ENCODE measurements at places on chromosomes 3 and 15.

GRCh38 chr3:191499307-191500080 is 38.5 kb downstream of the PYDC2 start:
- DNase-seq = no peak

GRCh38 chr3:17967111-17967510 is 224.7 kb upstream of the TBC1D5 start:
- no peak for DNase-seq

DNA sequence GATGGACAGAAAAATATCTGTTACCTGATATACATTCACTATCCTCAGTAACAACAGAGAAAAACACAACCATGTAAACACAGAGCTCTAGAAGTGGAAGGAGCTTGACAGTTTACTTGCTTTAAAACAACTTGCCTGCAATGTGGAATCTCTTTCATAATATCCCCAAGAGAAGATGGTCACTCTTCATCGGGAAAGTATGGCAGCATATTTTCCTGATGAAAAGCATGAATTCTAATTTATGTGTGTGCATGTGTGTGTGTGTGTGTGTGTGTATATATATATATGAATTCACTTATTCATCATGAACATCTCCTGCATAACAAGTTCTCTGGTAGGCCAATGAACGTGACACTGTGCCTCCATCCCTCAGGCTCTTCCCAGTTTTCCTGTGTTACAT is 81.2 kb downstream of the EFL1 start:
- DNase-seq = no peak

GRCh38 chr15:30985081-30985531 is 6.3 kb downstream of the MTMR10 start:
- no peak for DNase-seq

GRCh38 chr15:93221759-93222158 is 132.7 kb upstream of the RGMA start:
- no peak for DNase-seq

GRCh38 chr15:85689729-85690128 is 105.0 kb downstream of the KLHL25 start:
- peak; percentile 38 for DNase-seq

GRCh38 chr3:153315781-153316180 is 153.8 kb downstream of the RAP2B start:
- no peak for DNase-seq

GRCh38 chr3:119637679-119638477 is 22.5 kb downstream of the POPDC2 start:
- no peak for DNase-seq

DNA sequence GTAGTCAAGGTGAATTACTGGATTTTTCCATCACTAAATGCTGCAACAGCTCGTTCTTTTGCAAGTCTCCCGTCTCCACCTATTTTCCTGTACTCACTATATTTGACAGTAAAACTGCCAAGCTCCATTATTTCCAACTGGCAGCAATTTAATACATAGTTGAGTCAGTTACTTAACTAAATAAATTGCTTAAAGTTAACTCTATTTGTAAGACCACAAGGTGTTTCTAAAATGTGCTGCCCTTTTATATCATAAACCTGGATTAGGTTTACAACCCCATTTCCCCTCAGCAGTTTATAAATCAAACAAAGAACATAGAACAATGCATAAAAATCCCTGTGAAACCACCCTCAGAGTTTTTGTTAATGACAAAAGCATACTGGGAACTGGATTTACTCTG is 211.4 kb upstream of the DPH6 start:
- DNase-seq = no peak

GRCh38 chr3:78880603-78881461 is 887.0 kb downstream of the ROBO1 start:
- DNase-seq = no peak

DNA sequence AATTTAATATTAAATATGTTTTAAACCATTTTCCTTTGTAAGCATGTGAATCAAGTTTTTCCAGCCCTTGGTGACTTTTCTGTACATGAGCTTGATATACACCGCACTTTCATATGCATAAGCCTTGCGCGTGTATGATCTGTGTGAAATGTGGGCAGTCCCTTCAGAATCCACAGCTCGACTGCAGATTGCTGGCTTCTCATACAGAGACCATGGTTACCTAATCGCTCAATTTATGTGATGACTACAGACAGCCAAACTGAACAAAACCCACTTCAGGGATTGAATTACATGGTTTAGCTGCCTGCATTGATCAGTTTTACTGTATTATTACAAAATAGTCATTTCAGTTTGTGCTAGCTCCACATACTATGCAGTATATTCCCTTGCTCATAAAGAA is 212.3 kb upstream of the NECTIN3 start:
- no peak for DNase-seq

DNA sequence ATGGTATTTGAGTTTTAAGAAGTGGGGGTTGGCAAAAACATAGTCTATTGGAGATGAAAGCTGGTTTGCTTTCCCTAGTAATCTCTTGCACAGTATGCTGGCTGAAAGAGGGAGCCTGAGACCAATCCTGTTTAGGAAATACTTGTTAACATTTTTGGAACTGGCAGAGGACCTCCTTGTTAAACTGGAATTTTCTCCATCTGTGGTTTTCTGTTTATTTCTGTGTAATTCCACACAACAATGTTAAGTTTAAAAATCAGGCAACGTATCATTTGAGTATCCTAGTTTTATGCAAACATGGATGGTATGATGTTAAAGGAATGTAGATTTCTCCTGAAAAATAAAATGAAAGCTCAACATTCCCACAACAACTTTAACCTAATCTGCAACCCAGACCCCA is 536.0 kb upstream of the TBL1XR1 start:
- no peak for DNase-seq

DNA sequence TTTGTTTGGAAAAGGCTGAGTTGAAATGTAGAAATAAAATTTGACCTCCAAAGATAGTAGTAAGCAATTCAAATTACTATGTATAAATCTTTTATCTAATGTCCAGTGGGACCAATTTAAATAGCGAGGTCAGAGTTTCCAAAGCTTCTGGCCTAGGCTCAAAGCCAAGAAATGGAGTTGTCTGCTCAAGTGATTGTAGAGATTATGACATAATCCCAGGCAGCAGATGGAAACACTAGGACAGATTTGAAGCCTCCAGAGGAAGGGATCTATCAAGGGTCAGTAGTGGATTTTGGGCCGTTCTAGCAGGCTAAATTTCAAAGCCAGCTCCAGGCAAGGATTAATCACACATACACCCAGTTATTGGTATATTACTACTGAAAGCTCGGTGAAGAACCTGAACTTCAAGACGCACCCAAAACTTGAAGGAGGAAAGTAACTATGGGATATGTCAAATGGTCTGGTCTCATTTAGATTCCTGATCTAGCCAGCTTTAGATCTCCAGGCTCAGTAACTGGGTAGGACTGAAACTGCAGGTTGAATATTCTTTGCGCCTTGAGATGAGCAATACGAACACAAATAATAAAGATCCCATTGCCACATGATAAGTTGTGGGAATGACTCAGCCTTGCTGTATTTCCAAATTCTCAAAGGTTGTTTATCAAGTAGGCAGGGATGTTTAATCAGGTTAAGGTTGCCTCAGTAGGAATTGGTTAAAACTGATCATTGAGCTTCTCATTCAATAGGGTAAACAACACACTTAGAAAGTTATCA is 30.9 kb upstream of the ARRDC4 start:
- no peak for DNase-seq

DNA sequence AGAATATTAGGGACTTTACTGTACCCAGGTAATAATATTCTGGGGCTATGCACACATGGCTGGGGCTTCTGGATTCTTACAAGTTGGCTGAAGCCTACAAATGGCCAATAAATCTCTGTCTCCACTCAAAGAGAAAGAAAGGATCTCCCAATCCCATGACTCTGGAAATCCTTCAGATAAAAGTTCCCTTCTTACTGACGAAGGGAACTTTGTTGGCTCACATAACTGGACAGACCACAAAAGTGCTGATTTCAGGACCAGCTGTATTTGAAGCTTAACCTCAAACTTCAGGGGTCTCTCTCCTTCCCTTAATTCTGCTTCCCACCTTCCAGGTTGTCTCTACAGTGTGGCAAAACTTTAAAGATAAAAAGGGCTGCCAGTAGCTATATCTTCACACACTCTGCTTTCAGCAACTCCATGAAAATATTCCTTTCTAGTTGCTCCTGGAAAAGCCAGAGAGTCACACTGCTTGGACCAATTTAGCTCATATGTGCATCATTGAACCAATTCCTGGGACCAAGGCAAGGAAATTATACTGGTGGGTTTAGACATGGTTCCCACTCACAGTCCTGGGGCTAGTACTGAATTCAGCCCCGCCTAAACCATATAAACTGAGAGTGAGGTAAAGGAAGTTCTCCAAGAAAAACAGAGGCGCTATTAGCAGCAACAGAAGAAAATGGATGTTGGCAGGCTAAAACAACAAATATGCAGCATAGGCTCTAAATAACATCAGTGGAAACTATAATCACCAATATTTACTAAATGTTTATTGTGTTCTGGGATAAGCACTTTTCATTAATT is 290.0 kb upstream of the GADL1 start:
- no peak for DNase-seq

- no peak for DNase-seq
Measured at GRCh38 chr3:141178026-141178425, 53.6 kb upstream of the PXYLP1 start.

GRCh38 chr15:41946970-41947369 is 25.4 kb downstream of the EHD4 start:
- no peak for DNase-seq

DNA sequence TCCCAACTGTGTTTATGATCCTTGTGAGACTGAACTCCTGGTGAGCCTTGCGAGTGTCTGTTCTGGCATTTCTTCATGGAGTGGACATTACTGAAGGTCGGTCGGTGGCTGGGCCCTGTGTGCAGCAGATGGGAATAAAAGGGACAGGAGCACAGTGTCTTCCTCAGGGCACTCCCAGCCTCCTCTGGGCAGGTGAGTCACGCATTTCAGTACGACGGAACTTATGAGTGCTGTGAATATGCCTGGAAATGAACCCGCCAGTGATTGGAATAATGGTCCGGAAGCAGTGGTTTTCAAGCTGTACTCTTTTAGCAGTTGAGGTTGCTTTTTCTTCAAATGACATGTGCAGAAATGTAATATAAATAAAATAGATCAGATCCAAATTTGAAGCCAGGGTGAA is 55.1 kb downstream of the LARS2 start:
- DNase-seq = no peak

DNA sequence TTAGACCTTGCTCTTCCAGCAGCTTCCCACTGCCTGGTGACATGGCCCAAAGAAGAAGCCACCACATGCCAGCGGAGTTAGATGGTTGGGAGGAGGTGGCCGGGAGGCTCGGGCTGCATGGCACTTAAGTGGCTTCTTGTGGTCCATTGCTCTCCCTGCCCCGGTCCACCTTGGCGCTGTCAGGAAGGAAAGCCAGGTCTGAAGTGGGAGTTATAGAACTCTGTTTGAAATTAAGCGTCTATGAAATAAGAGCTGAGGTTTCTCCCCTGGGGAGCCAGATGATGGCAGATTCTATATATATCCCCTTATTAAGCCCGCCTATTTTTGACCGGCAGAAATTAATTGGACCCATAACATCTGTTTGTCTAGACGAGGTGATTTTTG is 61.2 kb downstream of the ITGA11 start:
- DNase-seq = no peak

- DNase-seq = no peak
Measured at GRCh38 chr3:184690192-184690883, 21.5 kb downstream of the MAGEF1 start.

DNA sequence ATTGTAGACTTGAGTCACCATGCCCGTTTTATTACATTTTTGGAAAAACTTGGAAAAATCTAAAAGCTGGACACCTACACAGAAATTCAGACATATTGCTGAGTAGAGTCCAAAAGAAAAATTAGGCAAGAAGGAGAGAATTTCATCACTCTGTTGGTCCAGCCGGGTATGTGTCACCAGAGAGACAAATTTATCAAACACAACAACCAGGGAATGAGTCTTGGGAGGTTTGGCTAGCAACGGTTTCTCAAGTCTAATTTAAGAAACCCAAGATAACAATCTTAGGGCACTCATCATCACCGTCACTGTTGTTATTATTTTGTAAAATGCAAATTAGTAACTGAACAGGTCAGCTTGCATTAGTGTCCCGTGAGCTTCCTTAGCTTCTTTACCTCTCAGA is 197.5 kb upstream of the C2CD4B start:
- no peak for DNase-seq

GRCh38 chr15:99365242-99365641 is 114.0 kb downstream of the LRRC28 start:
- no peak for DNase-seq

DNA sequence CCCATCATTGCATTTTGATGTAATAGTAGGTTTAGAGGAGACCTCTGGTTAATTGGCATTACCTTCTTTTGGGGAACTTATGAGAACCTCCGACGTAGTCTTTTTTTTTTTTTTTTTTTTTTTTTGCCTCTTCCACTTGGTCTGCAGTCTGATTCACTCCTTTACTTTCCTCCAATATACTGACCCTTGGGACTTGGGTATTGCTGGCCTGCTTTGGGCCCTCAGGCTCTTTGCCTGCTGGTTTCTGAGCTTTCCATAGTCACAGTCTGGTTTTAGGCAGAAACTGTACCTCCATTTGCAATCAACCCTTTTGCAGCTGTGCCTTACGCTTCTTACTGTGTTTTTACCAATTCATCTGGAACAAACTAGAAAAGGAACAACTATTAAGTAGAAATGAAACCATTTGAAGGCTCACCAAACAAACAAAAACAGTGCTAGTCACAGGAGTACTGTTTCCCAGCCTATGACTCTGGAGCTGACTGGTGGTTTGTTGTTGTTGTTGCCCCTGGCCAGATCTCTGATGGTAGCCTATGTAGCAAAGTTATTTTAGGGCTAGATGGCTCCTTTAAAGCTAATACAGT is 272.8 kb downstream of the BBX start:
- DNase-seq = no peak

DNA sequence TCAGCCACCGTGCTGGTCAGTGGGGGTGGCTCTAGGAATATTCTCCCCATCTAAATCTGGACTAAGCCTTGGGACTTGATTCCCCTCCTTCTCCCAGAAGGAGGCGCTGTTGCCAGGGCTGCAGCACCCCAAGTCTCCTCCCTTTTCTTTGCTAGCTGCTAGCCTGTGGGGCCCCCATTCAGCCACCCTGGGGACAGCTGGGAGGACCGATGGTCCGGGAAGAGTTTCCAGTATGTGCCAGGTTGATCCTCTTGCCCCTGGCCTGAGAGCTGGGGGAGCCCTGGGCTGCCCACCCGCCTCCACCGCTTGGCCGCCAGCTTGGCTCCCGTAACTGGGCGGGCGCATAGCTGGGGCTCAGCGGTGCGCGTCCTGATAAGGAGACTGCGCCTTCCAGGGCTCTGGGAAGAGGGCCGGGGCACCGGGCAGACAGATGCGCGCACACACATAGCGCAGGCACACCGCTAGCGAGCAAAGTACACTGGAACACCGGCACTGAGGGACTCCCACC is 4.2 kb downstream of the SMAD6 start:
- no peak for DNase-seq

GRCh38 chr15:44188795-44189194 is 6.3 kb downstream of the FRMD5 start:
- no peak for DNase-seq

- DNase-seq = no peak
Measured at GRCh38 chr3:45154641-45155147, 8.5 kb upstream of the CDCP1 start.
